ENCODE measurements at places on chromosomes 5 and 9. TPM values are rescaled to one million over a fixed set of nuclear protein-coding genes. Genes with fewer than 3 reads are reported as not detected.

GRCh38 chr5:133072021-133072420 is 20.2 kb downstream of the HSPA4 start:
- no peak for DNase-seq

- no peak for DNase-seq
Measured at GRCh38 chr5:102511666-102512065, 12.9 kb upstream of the SLCO6A1 start.

DNA sequence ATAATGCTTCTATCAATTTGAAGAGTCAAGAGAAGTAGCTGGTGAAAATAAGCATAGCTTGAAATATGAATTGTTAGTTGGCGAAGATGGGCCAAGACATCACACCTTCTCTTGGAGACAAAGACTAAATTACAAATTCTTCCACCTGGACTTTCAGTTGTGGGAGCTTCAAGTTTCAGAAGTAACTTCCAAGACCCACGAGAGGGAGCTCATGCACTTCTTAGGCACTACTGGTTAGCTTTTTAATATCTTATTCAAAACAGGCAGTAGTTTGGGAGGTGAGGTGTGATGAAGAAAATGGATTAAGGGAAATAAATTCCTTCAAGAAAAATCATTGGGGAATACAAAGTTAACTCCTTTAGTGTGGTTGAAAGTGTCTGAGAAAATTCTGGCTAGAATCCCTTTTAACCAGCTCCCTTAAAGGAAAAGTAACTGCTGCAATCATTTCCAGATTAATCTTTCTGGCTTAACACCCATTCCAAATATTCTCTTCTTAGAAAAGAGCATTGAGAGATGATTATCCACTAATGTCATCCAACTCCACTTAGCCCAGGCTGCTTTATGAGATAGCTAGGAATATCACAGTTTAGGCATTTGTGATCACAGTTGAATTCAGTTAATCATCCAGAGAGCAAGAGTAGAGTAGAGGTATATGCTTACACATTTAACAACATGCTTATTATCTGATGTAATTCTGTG is 139.5 kb upstream of the DMRTA1 start:
- DNase-seq = peak; percentile 70

- no peak for DNase-seq
Measured at GRCh38 chr5:56291661-56292374, 58.7 kb upstream of the ANKRD55 start.

- no peak for DNase-seq
Measured at GRCh38 chr9:101650142-101650541, 55.4 kb upstream of the PPP3R2 start.

DNA sequence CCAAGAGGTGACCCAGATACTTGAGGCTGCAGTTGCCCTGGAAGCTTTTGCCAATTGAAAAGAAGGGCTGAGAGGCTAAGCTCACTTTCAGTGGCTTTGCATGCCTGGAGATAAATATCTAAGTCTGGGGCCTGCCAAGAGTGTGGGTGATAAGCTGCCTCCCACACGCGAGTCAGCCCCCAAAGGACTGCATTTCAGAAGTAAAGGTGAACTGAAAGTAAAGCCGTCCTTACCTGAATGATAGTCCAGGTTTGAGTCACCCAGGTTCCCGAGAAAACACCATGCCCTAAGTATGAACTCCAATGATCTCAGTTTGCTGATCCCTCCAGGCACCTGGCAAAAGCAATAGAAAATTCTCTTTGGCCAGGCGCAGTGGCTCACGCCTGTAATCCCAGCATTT is 22.5 kb upstream of the N4BP3 start:
- DNase-seq = no peak

GRCh38 chr5:81513982-81514381 is 120.0 kb upstream of the ACOT12 start:
- DNase-seq = no peak

- DNase-seq = no peak
Measured at GRCh38 chr9:5897851-5898250, 7.2 kb downstream of the MLANA start.

Gene ANKRD18A
- total RNA-seq = under 0.01 TPM

Gene BASP1
- 126 TPM for total RNA-seq
